ENCODE measurements at places on chromosomes 2 and 18.

GRCh38 chr2:150063931-150064548 is 423.4 kb downstream of the RND3 start:
- DNase-seq = peak; percentile 95

GRCh38 chr2:190412966-190413365 is 4.8 kb downstream of the MFSD6 start:
- peak; percentile 9 for DNase-seq

GRCh38 chr2:199581935-199582360 is 124.2 kb upstream of the SATB2 start:
- DNase-seq = peak; percentile 74

DNA sequence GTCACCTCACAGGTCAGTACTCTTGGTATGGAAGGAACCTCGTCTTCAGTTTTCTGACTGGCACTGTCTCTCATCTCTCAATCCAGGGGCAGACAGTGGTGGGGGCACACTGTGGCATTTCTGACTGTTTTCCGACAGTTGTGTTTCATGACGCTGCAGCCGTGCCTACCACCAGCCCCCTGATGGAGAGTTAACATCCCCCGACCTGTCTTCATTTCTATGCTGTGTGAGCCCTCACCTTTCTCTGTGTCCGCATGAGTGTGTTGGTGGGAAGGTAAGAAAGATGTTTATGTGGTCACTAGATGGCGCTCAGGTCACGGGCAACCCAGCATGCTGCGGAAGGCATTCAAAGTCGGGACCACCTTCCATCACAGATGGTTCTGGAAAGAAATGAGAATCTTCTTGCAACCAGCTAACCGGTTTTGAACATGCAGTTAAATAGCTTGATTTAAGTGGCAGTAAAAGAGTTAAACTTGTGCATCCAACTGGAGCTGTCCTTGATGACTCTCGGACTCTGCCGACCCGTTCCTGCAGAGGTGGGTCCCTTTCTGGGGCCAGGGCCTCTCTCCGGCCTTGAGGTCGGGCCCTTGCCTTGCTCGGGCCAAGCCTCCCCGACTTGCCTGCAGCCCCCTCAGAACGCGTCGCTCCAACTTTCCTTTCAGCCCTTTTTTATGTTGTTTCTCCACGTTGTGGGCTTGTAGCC is 92.4 kb downstream of the DYSF start:
- DNase-seq = peak; percentile 82

GRCh38 chr2:239093542-239093941 is 245.7 kb downstream of the TWIST2 start:
- DNase-seq = no peak

GRCh38 chr18:63224630-63225029 is 94.9 kb downstream of the BCL2 start:
- no peak for DNase-seq

DNA sequence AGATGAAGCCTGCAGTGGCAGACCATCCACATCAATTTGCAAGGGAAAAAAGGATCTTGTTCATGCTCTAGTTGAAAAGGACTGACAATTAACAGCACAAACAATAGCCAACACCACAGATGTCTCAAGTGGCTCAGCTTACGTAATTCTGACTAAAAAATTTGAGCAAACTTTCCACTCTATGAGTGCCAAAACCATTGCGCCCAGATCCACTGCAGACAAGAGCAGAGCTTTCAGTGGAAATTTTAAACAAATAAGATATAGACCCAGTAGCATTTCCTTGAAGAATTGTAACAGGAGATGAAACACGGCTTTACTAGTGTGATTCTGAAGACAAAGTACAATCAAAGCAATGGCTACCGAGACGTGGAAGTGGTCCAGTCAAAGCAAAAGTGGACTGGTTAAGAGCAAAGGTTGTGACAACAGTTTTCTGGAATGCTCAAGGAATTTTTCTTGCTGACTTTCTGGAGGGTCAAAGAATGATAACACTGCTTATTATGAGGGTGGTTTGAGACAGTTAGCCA is 12.0 kb upstream of the ZNF396 start:
- DNase-seq = no peak

DNA sequence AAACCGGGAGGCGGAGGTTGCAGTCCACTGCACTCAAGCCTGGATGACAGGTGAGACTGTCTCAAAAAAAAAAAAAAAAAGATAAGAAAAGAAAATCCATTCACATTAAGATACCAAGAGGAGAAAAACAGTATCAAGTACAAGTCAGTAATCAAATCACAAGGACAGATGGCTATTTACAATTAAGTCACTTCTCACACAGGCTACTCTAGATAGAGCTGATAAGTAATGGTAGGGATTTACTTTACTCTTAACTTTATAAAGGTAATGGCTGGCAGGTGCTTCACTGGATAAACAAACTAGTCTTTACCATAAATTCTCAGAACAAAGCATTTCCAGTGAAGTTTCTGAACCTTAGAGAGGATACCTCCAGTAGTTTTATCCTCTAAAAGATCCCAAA is 11.5 kb downstream of the SF3B1 start:
- DNase-seq = no peak

Measured in NCI-H526 (cell line).